ENCODE measurements at places on chromosomes 1 and 21.

DNA sequence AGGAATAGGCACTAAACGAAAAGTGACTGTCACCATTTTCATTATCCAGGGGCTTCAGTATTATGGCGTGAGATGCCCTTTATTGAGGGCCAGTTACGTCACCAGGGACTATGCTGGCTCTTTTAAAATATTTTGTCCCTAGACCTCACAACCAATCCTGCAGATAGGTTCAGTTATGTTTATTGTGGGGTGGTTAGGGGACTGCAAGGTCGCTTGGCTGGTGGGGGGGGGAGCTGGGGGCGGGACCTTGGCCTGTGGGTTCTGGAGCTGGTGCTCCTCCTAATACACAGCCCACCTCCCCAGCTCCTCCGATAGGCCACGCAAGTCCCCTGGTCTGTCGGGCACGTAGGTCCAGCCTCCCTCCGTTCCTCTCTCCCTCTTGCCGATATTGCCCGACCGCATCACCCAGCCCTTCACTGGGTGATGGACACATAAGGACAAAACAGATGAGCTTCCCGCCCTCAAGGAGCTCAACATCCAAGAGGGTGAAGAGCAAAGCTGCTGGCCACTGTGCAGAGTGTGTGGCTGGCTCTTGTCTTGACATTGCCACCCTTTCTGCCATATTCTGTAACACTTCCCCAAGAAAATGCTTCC, 271.8 kb downstream of the MATN1 start:
- no peak for DNase-seq

DNA sequence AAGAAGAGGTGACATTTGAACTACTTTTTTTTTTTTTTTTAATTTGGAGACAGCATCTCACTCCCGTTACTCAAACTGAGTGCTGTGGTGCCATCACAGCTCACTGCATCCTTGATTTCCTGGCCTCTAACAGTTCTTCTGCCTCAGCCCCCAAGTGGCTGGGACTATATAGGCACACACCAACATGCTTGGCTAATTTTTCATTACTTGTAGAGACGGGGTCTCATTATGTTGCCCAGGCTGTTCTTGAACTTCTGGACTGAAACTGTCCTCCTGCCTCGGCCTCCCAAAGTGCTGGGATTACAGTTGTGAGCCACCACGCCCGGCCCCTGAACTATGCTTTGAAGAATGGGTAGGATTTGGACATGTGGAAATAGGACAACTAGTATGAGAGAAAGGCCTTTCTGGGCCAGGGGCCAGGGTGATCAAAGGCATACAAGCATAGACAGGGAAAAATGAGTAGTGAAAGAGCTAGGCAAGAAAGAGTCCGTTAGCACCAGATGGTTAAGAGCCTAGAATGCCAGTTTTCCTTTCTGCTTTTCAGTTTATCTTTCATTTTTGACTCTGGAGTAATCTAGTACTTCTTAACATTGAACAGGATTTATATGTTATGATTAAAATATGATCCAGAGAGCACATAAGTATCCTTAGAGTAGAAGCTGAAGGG, 6.3 kb downstream of the RABGAP1L start:
- DNase-seq = no peak

- DNase-seq = no peak
Observed at GRCh38 chr1:154608397-154609270, 648 bp upstream of the ADAR start.

DNA sequence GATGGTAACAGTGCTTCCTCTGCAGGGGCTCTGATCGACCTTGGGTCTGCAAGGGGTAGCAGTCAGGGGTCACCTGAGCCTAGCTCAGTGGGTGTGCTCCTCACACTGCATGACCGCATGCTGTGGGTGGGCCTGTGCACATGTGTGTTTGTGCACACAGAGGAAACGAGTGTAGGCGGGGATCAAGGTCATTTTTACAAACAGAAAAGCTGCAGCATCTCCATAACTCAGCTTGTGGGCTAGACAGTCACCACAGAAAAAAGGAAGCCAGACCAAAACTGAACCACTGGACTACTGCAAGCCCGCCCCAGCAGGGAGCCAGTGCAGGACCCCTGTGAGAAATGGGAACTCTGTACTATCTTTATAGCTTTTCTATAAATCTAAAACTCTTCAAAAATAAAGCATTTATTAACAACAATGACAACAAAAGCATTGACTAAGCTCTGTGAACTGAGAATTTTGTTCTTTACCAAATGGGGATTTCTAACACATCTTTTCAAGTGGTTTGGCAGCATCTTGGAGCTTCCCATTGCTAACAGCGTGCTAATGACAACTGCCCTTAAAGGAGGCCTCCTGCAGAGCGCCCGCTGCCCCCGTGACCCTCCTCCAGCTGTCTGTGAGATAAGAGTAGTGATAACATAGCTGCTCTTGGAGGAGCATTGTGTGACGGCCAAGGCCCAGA, 19.9 kb upstream of the NEK2 start:
- no peak for DNase-seq

DNA sequence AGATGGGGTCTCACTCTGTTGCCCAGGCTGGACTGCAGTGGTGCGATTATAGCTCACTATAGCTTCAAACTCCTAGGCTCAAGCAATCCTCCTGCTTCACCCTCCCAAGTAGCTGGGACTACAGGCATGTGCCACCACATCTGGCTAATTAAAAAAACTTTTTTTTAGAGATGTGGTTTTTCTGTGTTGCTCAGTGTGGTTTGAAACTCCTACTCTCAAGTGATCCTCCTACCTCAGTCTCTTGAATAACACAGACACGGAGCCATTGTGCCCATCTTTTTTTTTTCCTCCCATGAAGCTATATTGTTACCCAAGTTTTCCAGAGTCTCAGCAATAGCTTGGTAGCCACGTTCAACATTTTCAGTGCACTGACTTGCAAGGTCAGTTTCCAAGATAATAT, 2.7 kb downstream of the GIPC2 start:
- DNase-seq = no peak

DNA sequence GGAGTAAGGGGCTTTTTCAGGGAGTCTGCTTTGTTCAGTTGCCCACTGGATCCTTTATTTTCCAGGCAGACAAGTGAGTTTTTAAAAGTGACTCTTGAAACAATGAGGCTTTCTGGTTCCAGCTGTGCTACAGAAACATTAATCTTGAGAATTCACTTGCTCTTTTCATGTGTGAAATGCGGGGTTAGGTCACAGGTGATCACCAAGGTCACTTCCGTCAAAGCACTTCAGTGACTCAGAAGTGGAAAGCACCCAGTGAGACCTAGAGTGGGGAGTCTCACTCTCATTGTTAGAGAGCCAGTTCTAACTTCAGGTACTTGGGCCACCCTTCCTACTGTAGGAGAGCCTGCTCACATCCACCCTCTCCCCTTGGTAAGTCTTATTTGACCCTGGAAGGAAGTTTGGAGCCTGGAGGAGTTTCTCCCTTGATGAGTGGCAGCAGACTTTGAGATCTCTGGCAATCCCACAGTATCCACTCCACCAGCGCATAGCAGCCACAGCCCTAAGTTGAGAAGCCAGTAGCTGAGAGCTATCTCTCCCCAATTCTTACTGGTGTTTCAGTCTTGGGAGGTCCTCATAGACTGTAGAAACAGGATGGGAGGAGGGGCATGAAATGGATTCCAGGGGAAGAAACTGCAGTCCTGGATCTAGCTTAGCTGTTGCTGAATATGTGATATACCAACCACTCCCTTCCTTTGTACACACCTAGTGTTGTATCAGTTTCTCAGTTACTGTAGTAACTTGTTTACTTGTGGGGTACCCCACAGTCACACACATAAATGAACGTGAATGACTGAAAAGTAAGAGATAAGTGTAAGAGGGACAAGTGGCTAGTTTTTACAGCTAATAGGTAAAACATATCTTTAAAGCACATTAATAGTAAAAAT, 3.1 kb downstream of the TACSTD2 start:
- DNase-seq = no peak

GRCh38 chr1:180778782-180779398, 133.8 kb upstream of the KIAA1614 start:
- DNase-seq = no peak

- no peak for DNase-seq
Observed at GRCh38 chr1:234217316-234217840, 155.9 kb upstream of the COA6 start.

All from nucleus accumbens (tissue), 56 donors.